Neuronal stem cell (in vitro differentiated cells): ENCODE measurements at places on chromosomes 7 and 10.
A peak's percentile ranks its signal among the peaks of the same experiment; 100 is the strongest.

GRCh38 chr7:13834328-13834761 is 155.1 kb downstream of the ETV1 start:
- no peak for DNase-seq

- DNase-seq = no peak
Observed at GRCh38 chr7:111561654-111561903, 713 bp downstream of the IMMP2L start.

DNA sequence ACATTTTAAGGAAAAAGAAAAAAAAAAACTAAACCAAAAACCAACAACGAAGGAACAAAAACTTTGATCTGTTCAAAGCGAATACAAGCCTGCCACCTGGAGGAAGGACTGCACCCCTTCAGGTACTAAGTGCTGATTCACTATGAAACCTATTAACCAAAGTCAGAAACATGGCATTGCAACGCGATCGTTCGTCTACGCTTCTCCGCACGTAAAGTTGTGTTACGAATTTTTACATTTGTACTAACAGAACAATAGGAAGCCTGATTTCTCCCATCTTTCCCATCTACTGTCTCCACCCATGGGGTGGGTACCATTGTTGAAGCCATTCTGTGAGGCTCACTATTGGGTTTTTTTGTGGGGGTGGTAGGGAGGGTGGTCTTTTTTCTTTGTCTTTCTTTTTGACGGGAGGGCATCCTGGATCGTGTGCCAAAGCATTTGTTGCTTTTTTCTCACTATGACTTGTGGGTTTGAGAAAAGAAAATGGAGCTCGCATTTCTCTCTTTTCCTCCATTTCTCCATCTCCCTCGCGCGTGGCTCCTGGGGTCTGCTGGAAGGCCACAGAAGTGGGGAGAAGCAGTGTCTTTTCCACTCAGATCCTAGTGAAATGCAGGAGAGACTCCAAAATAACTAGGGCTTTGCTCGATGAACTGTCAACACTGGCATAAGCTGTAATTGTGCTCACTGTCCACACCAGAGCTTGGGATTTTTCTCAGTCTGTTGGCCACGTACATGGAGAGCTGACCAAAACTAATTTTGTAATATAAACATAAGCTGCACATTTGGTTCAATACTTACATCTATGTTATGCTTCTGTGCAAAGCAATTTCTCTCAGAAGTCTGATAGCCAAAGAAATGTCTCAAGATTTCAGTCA is 100.9 kb upstream of the YAE1 start:
- DNase-seq = peak; percentile 55

GRCh38 chr10:120369856-120370276 is 87.2 kb upstream of the PLPP4 start:
- DNase-seq = no peak

- no peak for DNase-seq
Observed at GRCh38 chr7:136122026-136122425, 144.9 kb upstream of the MTPN start.
